M059J (cell line): ENCODE measurements at places on chromosomes 3 and 15. TPM values are rescaled to one million over a fixed set of nuclear protein-coding genes. Genes with fewer than 3 reads are reported as not detected.

DNA sequence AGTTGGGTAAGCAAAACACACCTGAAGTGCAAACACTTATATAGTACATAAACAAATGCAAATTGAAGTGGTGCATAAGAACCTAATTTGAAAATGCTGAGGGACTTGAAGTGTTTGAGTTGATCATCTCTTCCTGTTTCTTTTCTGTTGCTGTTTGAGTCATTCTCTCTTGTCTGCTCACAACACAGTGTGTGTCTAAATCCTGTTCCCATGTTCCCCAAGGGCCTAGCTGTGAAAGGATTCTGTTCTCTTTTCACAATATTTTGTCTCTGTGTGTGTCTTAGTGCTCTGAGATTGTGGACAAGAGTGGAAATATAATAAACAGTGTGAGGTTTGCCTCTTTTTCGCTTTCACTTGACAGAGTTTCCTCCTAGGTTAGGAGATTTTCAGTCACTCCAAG, 6.1 kb downstream of the CD96 start:
- DNase-seq: no peak

DNA sequence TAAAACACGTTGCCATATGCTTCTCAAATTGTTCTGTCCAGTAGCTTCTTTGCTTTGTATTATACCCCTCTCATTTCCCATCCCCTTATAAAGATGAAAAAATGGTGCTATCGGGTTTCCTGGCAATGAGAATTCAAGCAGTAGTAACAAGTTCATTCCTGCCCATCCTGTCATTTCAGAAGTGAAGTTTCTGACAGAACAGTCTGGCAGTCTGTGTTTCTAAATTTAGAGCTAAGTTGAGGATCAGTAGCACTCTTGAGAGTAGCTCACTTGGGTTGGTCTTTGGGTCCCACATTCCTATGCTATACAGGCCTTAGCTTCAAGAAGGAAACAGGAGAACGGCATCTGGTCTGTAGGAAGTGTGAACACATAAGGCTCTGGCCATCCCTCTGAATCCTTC, 134.6 kb downstream of the GHSR start:
- no peak for DNase-seq

- peak; percentile 83 for DNase-seq
These were observed 32.8 kb upstream of the ST3GAL6 start for GRCh38 chr3:98730338-98730737.

- DNase-seq: no peak
These were observed 990 bp downstream of the MYNN start for GRCh38 chr3:169774186-169774585.

DNA sequence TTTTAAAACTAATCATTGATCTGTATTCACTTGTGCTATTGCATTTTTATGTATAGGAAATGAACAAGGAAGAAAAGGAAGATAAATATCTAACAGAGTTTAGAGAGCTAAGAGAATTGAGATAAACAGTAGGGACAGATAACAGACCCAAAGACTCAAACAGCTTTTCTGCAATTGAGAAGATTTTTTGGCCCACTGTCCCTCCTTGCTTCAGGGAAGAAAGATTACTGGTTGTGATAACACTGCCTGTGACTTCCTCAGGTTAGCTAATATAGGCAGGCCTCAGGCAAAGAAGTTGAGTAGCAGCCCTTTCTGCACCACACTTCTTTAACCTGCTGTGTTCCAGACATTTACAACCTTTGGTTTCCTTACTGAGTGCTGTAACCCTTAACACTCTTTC, 2.7 kb upstream of the COX17 start:
- DNase-seq: no peak

GRCh38 chr3:143935678-143936077, 35.9 kb upstream of the DIPK2A start:
- no peak for DNase-seq

DNA sequence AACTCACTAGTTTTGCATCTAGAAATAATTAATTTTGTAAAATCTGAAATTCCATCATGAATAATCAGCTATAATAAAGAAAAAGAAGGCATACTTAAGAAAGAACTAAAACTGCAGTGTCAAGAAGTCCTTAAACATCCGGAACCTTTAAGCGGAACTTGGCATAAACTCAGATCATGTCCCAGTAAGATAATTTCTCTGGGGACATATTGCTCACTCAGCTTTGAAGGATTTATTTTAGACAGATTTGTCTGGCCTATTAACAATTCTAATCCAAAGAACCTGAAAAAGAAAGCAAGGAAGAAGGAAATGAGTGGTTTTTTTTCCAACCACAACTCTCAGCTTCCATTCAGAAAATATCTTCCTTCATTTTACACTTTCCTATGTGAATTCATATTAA, 850.3 kb downstream of the ROBO1 start:
- DNase-seq: no peak

DNA sequence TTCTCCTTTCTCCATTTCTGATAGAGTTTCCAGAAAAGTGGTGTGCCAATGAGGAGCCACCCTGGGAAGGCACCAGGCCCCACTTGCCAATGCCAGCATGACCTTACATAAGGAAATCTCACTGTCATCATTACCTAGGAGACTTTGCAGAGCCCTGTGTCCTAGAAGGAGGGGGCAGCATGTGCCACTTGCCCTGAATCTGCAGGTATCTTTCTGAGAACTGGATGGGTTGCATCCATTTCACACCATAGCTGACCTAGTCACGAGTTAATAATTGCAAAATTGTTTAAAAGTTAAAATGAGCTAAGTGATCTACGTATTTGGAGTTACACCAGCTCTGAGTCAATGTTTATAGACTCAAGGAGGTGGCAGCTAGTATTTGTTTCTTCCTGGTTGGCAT, 14.3 kb downstream of the CA12 start:
- peak; percentile 21 for DNase-seq

DNA sequence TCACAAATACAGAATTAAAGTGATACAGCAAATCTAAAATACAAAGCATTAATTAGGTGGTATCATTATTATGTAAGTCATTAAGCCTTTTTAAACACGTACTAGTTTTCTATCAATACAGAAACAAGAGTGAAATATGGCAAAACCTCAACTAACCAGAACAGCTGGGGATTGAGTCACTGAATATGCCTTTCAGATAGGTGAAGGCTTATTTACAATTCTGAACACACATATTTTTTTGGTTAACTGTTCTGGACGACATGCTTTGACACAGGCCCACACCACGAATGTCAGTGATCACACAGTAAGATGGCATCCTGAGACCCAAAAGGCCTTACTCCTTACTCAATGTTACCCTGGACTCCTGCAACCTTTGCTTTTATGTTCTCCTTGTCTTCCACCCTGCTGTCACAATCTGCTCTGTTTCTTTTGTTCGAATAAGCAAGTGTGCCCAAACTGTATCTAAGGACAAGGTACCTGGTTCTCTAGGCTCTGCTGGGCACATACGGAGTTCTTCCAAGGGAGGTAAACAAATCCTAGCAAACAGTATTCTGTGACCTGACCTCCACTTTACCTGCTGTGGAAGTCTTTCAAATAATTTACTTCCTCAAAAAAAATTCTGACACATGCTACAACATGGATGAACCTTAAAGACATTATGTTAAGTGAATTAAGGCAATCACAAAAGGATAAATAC, 7.0 kb downstream of the SFMBT1 start:
- no peak for DNase-seq

DNA sequence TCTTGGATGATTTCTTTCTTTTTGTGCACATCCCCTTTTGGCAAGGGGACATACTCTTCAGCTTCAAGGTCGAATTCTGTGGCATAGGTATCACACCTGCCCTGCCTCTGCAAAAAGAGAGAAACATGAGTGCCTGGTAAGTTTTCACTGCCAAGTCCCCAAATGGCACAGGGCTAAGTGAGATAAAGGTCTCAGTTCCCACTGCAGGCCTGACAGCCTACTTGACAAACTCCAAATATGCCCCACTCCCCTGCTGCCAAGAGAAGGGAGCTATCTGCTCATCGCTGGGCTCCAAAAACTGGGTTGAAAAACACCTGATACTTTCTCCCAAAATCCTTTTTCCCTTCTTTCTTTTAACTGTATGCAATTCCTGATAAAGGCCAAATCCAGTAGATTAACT, 23.0 kb downstream of the RUVBL1 start:
- DNase-seq: no peak

GRCh38 chr3:119569156-119569555, 9.7 kb upstream of the CD80 start:
- DNase-seq: no peak

- no peak for DNase-seq
These were observed 123.7 kb upstream of the ATP2B2 start for GRCh38 chr3:10628891-10629670.

DNA sequence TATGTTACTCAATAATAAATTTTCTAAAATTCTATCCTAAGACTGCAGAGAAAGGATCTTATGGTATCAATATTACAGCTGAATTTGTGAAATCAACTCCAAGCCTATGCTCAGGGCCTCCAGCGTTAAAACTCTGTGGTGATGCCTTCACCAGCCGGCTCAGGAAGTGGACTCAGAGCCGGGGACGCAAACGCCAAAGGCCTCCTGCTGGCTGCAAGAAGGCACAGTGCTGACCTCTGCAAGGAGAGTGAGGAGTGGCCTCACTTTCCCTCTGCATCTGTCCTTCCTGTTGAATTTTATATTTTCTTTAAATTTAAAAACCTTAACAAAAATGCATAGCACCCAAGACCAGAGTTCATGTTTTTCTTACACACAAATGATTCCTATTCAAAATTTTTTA, 48.5 kb downstream of the HERC2 start:
- DNase-seq: no peak

- peak; percentile 17 for DNase-seq
These were observed 3.1 kb upstream of the CPNE9 start for GRCh38 chr3:9700536-9700935.

- no peak for DNase-seq
These were observed 79.1 kb downstream of the RAB11A start for GRCh38 chr15:65948383-65948782.

GRCh38 chr3:154904328-154904727, 175.8 kb upstream of the MME start:
- DNase-seq: peak; percentile 19

GRCh38 chr3:115478359-115478758, 145.0 kb upstream of the GAP43 start:
- DNase-seq: no peak

- DNase-seq: peak; percentile 59
These were observed 125.0 kb downstream of the ZNF280D start for GRCh38 chr15:56608140-56608778.

GRCh38 chr3:197458179-197458707, 97.5 kb downstream of the BDH1 start:
- DNase-seq: no peak

GRCh38 chr15:90044916-90045371, 43.8 kb downstream of the ZNF710 start:
- no peak for DNase-seq

Gene C3orf62
- 0.34 and 4.7 TPM in 2 replicates for total RNA-seq

Gene CEMIP
- 2.1 and 4.0 TPM in 2 replicates for total RNA-seq

Gene GHSR
- not detected in 2 replicates for total RNA-seq

Gene GOLGA6D
- total RNA-seq: not detected in 2 replicates

Gene YEATS2
- 28.9 and 41.4 TPM in 2 replicates for total RNA-seq

Gene AGBL1
- total RNA-seq: not detected in 2 replicates
